ENCODE measurements at places on chromosomes 1 and 21.

DNA sequence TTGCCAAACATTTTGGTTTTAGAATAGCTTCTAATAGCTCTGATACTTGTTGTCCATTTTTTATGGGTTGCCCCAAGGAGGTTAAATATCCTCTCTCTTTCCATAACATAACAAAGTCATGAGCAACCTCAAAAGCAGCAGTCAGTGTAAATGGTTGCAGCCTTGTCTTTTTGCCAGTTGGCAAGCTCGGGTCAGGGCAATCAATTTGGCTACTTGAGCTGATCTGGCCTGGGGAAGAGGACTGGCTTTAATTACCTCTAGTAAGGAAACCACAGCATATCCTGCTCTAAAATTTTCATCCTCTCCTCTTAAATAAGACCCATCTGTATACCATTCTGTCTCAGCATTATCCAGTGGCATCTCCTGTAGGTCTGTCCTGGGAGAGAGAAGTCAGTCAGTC, 21.2 kb upstream of the FMO4 start:
- no peak for DNase-seq

DNA sequence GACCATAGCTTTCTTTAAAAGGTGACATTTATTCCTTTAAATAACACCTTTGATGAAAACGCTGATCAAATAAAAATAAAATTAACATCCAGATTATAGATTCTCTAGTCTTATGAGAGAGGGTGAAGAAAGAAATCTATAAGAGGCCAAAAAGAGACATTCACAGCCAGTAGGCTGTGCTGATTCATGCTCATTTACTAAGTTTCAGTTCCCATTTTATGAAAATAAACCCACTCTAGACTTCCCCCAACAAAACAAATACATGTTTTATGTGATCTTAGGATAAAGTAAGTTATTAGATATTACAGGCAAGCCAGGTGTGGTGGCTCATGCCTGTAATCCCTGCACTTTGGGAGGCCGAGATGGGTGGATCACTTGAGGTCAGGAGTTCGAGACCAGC, 21.1 kb downstream of the ESRRG start:
- DNase-seq: no peak

DNA sequence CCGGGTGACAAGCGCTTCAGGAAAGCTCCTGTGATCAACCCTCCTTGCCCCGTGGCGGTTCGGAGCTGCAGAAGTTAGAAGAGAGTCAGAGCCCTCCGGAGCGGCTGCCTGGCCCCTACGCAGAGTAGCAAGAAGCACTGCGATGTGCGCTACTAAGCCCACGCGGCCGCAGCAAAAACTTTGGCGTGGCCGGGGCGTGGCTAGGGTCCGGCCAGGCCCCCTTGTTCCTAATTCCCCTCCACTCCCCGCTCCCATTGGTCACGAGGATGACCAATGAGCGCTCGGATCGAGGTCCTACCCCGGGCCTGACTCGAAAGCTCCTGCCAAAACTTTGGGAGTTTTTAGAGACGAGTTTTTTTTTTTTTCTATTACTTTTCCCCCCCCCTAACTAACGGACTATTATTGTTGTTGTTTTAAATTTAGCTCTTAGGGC, at the start of gene HLX:
Gene HLX, plus strand, starts transcription at position 368 of the 433 bp plus-strand sequence. CDS start 415 bp downstream, outside the sequence.
- DNase-seq: peak; percentile 38

DNA sequence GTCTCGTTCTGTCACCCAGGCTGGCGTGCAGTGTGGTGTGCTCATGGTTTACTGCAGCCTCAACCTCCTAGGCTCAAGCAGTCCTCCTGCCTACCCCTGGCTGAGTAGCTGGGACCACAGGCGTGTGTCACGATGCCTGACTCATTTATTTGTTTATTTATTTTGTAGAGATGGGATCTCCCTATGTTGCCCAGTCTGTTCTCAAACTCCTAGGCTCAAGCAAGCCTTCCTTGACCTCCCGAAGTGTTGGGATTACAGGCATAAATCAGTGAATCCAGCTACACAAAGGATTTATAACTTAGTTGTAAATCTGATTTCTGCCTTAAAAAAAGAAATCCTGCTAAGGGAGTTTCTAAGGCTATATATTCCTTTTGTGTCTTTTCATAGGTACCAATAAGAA, 30.5 kb upstream of the ZNF496 start:
- no peak for DNase-seq

- DNase-seq: peak; percentile 93
Measured at GRCh38 chr1:181088079-181089016, at the start of gene IER5. Gene IER5, plus strand, starts transcription at chr1:181088700. Its CDS starts 203 bp downstream, at chr1:181088903.

DNA sequence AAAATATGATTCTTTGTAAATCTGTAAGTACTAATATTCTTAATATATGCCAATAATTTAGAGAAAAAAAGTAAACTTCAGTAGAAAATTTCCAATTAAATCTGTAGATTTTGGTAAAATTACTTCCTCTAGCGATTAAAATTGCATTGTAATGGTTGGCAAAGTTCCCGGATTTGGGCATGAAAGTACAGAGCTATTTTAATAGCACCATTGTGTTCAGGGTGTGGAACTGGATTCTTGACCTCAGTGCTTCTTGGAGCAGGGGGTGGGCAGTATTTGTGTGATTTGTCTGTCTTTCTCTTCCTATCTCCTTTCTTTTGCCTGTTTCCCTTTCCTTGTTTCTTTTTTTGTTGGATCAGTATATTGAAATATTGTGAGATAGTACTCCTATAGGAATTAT, 72.1 kb downstream of the DNM3 start:
- no peak for DNase-seq

GRCh38 chr21:44815852-44816628, 1.8 kb downstream of the SUMO3 start:
- peak; percentile 35 for DNase-seq

DNA sequence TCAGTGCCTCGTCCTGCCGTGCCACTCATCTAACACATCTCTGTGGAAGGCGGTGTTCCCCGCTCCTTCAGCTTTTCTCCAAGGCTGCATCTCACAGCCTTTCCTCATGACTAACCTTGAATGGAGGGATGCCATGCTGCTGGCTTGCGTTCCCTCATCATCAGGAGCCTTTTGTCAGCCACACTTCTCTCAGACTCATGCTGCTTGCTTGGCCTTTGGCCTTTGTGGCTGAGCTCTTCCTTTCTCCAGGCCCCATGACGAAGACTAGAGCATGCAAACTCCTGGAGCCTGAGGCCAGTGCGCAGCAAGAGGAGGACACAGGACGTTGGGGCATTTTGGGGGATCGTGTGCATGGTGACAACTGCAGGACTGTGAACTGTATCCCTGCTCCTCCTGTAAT, 70.8 kb downstream of the SYT2 start:
- no peak for DNase-seq

DNA sequence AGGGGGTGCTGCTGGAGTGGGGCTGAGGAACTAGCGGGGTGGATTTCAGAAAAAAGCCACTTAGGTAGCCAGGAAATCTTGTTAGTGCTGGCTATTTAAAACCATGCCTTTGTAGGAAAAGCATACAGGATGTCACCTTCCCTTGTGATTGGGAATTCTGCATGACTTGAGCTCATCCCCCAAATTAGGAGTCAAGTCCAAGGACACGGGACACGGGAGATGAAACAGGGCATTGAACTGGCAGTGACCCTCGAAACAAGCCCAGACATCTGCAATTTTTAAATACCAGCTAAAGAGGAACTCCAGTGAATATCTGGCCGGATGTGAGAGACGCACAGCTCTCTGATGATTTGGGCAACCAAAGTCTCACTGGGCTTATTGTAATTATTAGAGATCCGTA, 32.8 kb downstream of the C2CD2 start:
- DNase-seq: no peak

GRCh38 chr1:207711285-207711684, 40.6 kb upstream of the CD46 start:
- no peak for DNase-seq

DNA sequence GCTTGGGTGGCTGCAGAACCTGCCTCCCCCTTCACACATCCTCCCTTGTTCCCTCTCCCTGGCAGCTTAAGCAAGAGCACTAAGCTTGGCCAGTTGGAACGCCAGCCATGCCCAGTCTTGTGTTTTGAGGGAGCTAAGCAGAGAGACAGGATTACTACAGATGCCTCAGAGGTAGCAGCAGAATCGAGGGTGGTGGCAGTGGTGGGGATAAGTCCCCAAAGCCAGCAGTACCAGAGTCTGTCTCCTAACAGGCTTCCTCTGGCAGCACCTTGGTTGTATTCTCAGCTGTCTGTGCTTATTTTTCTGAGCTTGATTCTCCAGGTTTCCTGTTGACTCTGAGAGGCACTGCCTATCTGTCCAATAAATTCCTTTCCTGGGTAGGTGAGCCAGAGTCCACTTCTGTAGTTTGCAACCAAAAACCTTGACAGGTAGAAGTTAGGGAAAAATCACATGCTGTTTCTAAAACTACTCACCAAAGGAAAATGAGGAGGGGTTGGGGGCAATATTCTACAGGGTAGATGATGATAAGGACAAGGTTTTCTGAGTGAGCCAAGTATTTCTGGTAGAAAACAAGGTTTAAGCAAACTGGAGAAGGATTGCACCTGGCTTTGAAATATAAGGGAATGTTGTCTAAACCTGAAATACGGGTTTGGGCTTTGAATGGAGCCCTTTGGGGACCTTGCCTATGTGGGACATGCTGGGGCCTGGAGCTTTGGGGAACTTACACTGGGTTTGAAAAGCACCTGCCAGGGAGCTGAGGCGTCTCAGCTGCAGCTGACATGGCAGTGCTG, 100.8 kb downstream of the PBX1 start:
- DNase-seq: no peak

DNA sequence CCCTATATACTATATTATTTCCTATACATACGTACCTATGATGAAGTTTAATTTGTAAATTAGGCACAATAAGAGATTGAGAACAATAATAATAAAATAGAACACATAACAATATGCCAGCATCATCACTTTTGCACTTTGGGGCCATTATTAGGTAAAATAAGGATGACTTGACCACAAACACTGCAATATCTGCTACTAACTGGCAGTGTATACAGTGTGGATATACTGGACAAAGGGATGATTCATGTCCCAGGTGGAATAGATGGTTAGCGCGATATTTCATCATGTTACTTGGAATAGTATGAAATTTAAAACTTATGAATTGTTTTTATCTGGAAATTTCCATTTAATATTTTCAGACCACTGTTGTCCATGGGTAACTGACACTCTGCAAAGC, 35.4 kb upstream of the TXLNA start:
- no peak for DNase-seq

- no peak for DNase-seq
Measured at GRCh38 chr1:10812387-10812915, 16.0 kb upstream of the CASZ1 start.

DNA sequence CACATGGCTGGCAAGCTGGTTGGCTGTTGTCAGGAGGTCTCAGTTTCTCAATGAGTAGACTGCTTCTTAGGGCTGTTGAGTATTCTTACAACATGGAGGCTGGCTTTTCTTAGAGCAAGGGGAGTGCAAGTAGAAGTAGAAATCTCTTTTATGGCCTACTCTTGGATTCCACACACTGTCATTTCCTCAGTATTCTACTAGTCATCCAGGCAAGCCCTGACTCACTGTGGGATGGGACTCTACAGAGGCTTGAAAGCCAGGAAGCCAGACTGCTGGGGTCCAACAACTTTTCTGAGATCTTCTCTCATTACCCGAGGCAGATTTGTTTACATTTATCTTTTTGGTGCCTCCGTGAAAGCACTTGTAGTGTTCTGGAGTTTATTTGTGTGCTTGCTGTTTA, 196.2 kb upstream of the APP start:
- no peak for DNase-seq

- DNase-seq: no peak
Measured at GRCh38 chr1:8437347-8437746, 119.4 kb downstream of the SLC45A1 start.

DNA sequence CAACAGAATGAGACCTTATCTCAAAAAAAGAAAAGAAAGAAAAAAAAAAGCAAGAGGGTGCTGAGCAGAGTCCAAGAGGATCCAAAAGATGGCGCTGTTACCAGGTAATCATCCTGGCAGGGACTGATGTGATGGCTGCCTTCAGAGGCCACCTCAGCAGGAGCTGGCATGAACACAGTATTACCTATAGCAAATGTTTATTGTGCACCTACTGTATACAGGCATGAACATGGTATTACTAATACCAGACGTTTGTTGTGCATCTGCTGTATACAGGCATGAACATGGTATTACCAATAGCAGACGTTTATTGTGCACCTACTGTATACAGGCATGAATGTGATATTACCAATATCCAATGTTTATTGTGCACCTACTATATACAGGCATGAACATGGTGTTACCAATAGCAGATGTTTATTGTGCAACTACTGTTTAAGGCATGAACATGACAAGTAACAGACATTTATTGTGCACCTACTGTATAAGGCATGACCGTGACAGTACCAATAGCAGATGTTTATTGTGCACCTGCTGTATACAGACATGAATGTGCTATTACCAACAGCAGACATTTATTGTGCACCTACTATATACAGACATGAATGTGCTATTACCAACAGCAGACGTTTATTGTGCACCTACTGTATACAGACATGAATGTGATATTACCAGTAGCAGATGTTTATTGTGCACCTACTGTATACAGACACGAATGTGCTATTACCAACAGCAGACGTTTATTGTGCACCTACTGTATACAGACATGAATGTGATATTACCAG, 115.1 kb upstream of the TMEM51 start:
- DNase-seq: no peak

DNA sequence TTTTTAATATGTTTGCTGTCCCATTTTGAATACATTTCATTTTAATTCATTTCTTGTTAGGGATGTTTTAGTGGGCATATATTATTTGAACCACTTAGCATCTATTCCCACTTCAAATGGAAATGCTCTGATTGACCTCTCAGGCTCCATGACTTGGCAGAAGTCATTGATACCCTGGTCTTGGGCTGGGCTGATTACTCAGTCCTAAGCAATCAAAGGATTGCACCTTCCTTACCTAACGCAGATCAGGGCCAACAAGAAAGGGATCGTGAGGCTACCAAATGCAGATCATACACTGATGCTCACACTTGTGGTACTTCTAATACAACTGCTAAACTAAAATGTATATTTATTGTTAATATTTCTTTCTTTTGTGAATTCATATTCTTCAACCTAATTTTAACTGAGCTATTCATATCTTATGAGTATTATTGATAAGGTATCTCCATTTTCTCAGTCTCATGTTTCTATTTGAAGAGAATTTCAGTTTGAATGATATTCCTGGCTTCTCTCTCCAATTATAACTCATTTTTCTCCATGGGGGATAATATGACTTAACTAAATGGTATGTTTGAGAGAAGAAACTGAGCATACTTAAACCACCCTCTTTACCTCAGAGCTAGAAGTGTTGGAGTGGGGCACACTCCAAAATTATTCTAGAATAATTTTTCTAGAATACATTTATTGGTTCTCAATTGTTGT, 615.5 kb upstream of the ADAMTS5 start:
- DNase-seq: no peak

- DNase-seq: no peak
Measured at GRCh38 chr1:225689882-225690459, 37.0 kb upstream of the ENAH start.

GRCh38 chr1:54298284-54299033, 98.5 kb downstream of the MRPL37 start:
- DNase-seq: no peak

- no peak for DNase-seq
Measured at GRCh38 chr1:104408268-104408667, 658.6 kb downstream of the AMY1C start.

Measured in glutamatergic neuron (in vitro differentiated cells).